ENCODE measurements at places on chromosomes 12 and 14.

DNA sequence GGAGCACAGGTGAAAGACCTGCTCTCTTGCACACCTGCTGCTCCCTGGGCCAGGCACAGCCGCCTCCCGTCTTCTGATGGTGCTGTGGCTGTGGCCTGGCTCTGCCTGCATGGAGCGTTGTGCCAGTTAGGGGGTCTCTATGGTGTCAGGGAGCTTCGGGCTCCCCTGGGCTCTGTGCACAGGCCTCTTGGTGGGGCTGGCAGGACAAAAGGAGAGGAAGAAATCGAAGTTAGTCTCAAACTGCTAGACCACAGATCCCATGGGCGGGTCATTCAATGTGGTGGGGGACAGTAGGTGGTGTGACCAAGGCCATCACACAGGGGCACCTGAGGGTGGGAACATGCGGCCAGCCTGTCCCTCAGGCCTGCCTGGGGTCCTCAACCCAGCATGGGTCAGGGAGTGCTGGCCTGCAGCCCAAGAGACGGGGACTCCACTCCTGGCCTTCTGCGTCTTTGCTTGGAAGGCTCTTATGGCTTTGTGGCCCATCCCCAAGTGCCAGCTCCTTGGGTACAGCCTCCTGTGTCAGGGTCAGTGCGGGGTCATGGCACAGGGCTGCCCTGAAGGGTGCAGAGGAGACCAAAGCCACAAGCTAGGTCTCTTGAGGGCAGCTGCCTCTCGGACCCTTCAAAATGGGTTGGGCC is 84.1 kb downstream of the KIF26A start:
- DNase-seq: no peak

DNA sequence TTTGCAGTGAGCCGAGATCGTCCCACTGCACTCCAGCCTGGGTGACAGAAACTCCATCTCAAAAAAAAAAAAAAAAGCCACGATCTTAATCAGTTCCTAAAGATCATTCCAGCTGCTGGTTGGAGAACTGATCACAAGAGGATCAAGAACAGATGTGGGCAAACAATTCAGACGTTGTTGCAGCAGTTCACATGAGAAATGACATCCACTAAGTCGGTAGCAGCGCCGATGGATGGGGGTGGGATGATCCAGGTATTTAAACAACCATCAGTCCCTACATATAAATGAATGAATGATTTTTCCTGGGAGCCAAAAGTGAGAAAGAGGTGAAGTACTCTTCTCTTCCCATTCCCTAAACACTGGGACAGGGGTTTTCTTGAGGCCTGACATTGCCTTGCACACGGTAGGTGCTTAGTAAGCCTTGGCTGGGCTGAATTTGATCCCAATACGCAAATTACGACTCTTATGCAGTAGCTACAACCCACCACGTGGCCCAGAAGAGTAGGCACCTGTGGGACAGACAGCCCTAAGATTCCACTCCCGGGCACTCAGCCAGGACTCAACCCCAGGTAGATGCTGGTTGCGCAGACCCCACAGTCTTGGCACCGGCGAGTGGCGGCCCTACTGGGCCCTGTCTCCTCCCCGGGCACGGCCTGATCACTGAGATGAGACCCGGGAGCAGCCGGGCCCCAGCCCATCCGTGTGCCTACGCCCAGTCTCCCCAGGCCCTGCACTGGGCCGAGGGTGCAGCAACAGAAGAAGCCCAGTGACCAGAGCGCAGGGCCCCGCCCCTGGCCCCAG is 565 bp downstream of the SPRYD3 start:
- DNase-seq: no peak

DNA sequence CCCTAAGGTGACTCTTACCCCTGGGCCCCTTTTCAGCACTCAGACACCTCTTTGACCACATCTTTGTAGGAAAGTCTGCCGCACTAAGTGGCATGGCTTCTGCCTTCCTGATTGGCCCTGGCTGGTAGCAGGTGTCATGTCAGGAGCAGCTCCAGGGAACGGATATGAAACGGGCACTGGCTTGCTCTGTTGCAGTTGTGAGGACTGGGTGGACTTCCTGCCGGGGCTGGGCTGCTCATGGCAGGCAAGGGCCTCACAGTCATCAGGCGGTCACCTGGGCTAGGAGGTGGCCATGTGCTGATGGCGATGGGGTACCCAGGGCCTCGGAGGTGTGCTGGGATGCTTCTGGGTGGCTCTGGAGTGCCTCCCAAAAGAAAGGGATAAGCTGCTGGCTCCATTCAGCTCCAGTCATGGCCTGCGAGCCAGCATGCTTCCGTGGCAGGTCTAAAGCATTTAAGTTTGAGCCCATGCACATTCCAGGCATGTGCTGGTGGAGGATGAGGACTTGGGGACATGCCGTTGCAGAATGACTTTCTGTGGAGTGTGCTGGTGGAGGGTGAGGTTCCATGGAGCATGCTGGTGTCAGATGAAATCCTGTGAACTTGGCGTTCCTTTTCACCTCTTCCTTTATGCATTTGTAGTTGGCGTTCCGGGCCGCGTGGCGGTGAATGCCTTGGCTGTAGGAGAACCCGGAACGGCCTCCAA is 77.2 kb downstream of the EP400 start:
- no peak for DNase-seq

GRCh38 chr14:75459099-75459741 is 31.4 kb downstream of the JDP2 start:
- no peak for DNase-seq

DNA sequence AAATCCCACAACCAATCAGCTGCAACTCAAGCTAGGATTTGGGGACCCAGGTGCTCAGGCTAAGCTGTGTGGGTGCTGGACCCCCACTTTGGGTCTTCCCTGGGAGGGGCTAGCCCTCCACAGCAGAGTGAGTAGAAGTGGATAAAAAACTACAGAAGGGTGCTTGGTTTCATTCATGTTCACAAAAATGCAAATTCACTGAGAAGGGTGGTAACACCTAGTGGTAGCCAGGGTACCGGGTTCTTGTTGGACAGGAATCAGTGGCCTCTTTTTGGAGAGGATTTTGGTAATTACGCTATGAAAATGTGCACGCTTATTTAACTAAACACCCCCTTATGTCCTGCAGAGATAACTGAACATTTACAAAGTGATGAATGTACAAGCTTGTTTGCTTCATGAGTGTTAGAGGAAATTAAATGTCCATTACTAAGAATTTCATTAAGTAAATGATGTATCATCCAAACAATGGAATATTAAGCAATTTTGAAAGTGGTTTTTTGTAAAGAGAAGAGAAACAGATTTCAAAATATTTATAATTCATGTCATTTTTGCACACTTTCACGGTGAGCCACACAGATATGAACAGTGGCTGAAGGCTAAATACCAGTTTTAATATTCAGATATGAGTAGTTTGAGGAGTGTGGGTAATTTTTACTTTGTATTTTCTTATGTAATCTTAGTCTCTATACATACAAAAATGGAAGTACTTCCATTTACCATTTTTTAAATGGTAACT is 78.3 kb downstream of the DDX51 start:
- no peak for DNase-seq

DNA sequence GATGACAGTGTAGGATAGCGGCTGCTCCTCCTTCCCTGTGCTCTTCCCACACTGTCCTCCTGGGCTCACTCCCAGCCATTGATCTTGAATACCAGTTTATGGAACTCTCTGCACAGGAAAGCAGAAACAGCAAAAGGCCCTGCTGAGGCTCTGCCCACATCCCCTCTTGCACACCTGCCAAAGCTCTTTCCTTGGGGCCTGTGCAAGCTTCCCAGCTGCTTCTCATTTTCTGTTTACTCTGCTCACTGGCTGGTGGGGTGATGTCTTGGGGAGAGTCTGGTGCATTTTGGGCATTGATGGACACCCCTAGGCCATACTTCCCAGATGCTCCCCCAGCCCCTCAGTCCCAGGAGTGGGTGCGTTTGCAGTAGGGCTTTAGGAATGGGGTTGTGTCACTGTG is 361.8 kb downstream of the TMEM121 start:
- DNase-seq: no peak

- DNase-seq: peak; percentile 72
Measured at GRCh38 chr12:89040146-89040964, 311.9 kb downstream of the DUSP6 start.

GRCh38 chr14:58671436-58671835 is 33.7 kb downstream of the DACT1 start:
- no peak for DNase-seq

Data from stimulated activated CD4-positive, alpha-beta T cell treated with anti-CD3 and anti-CD28 coated beads, Interleukin-12 subunit alpha, Interleukin-12 subunit beta, amount 100 ng/mL, for 4 hours (primary cell).